Spleen (tissue), 13 donors: ENCODE measurements at places on chromosomes 12 and 14. TPM values are rescaled to one million over a fixed set of nuclear protein-coding genes. Genes with fewer than 3 reads are reported as not detected.

OTOGL gene
- 0.16 TPM for total RNA-seq

SIX6 gene
- not detected for total RNA-seq

CCDC177 gene
- not detected for total RNA-seq

SMCO3 gene
- total RNA-seq = 0.32 TPM

ELK3 gene
- 81.2 TPM for total RNA-seq

CD27 gene
- total RNA-seq = 77.4 TPM

CLEC9A gene
- total RNA-seq = 0.66 TPM

TSPAN9 gene
- 22.7 TPM for total RNA-seq

DAO gene
- 0.42 TPM for total RNA-seq

DLK1 gene
- total RNA-seq = not detected

PPFIA2 gene
- total RNA-seq = 0.88 TPM

ANP32D gene
- not detected for total RNA-seq

TESPA1 gene
- total RNA-seq = 9.3 TPM

CELA1 gene
- total RNA-seq = not detected

TPPP2 gene
- 0.76 TPM for total RNA-seq

CEBPE gene
- 0.77 TPM for total RNA-seq

EPS8 gene
- total RNA-seq = 25.9 TPM

HOXC5 gene
- not detected for total RNA-seq

KICS2 gene
- 14.6 TPM for total RNA-seq

TEP1 gene
- 80.8 TPM for total RNA-seq

NDRG2 gene
- 274 TPM for total RNA-seq

BMAL2 gene
- 2.4 TPM for total RNA-seq

KRT72 gene
- 2.2 TPM for total RNA-seq

PROX2 gene
- total RNA-seq = not detected

SAMD15 gene
- 0.84 TPM for total RNA-seq

BORCS5 gene
- total RNA-seq = 25.9 TPM

KRT82 gene
- not detected for total RNA-seq

SSPN gene
- total RNA-seq = 16.8 TPM

KRT86 gene
- 0.26 TPM for total RNA-seq

TWF1 gene
- 31.2 TPM for total RNA-seq

REM2 gene
- total RNA-seq = 3.0 TPM

ERC1 gene
- 58.1 TPM for total RNA-seq

MORN3 gene
- 2.0 TPM for total RNA-seq

LRP1 gene
- 159 TPM for total RNA-seq

AKAP3 gene
- total RNA-seq = 0.69 TPM

IQSEC3 gene
- total RNA-seq = 1.6 TPM

NPFF gene
- not detected for total RNA-seq

RTL1 gene
- not detected for total RNA-seq

MSI1 gene
- total RNA-seq = 0.35 TPM
